T-helper 1 cell (primary cell): ENCODE measurements at places on chromosomes 12 and 14.

GRCh38 chr14:61539631-61540030 lies 155.7 kb upstream of the HIF1A start:
- DNase-seq = no peak

GRCh38 chr12:3308609-3309008 lies 182.4 kb upstream of the PRMT8 start:
- DNase-seq = no peak

GRCh38 chr14:87497301-87497700 lies 495.7 kb downstream of the GALC start:
- no peak for DNase-seq

GRCh38 chr14:33646692-33647260 lies 304.1 kb downstream of the EGLN3 start:
- no peak for DNase-seq

- no peak for DNase-seq
These were observed 8.6 kb downstream of the ARHGAP9 start for GRCh38 chr12:57470970-57471656.

DNA sequence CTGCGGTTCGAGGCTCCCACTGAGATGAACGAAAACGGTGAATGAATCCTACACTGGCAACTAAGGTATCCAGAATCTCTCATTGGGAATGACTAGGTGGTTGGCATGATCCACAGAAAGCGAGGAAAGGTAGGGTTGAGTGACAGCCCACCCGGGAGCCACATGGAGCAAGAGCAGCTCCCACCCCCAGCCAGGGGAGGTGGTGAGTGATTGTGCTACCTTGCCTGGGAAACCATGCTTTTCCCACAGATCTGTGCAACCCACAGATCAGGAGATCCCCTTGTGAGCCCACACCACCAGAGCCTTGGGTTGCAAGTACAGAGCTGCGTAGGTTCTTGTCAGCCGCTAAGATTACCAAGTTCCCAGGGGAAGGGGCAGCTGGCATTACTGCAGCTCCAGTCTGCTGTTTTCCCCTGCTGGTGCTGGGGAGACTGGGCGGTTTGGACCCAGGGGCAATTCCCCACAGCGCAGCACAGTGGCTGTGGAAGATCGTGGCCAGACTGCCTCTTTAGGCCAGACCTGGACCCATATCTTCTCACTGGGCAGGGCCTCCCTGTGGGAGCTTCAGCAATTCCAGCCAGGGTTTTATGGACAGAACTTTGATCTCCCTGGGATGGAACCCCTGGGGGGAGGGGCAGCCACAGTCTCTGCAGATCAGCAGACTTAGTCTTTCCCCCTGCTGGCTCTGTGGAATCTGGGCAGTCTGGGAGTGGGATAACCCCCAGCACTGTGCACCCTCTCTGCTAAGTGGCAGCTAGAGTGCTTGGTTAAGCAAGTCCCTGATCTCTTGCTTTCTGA lies 44.6 kb upstream of the PPP4R3A start:
- no peak for DNase-seq

DNA sequence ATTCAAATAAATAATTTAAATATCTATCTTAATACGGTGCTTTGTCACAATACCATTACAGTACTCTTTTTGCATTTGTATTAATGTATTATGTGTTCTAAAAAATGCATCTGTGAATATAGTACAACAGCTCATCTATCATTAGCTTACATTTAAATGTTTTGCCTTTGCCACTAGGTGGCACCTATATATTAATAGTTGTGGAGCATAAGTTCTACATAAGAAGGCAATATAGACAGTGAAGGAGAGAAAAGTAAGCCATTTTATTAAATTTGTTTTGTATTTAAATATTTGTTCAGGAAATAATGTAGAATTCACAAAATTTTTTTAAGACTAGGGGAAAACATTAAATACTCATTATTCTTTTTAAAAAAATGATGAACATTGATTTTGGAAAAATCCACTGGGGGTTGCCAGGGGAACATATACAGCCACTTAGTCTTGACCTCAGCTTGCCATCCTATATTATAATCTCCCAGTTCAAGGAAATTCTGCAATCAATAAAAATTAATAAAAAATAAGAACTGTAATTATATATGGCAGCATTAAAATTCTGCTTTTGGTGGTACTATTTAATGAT lies 9.8 kb downstream of the CCER1 start:
- DNase-seq = no peak
